ENCODE measurements at places on chromosomes 13 and 19.

GRCh38 chr19:11699931-11700794 lies 38.6 kb downstream of the ZNF823 start:
- DNase-seq: peak; percentile 36

DNA sequence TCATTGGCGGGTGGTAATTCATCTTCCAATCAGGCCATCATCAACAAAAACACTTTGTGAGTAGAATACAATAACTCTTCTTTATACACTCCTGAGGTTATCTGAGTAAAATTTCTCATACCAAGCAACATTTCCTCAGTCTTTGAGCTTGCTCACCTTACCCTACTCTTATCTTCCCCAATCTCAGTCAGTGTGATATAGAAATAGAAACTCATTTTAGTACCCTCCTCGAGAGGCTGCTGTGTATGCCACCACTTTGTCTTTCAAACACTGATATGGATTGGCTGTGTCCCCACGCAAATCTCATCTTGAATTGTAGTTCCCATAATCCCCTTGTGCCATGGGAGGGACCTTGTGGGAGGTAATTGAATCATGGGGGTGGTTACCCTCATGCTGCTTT lies 209.7 kb downstream of the RBM26 start:
- no peak for DNase-seq

DNA sequence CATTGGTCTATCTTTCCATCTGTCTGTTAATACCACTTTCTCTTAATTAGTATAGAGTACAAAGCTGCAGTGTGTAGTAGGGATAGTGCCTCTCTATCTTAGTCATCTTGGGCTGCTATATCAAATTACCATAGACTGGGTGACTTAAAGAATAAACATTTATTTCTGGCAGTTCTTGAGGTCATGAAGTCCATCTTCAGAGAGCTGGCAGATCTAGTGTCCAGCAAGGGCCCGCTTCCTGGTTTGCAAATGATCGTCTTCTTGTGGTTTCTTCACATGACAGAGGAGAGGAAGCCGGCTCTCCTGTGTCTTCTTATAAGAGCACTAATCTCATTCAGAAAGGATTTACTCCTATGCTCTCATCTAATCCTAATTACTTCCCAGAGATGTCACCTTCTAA lies 6.1 kb downstream of the ZNF700 start:
- DNase-seq: no peak

DNA sequence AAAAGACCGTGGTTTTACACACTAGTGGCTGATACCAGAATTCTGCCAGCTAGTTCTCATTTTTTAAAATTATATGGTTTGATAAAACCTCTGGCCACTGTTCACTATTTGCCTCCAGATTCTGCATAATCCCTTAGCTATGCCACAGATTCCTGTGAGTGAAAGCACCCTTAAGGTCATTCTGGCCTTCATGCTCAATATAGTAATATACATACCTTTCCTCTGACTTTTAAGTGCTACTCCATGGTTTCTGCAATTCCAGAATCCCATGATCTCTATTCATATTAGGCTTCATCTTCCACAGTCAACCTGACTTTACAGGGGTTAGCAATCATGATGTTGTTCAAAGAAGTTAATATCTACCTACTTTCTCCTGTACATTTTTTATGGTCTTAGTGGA lies 274.1 kb upstream of the EDNRB start:
- DNase-seq: peak; percentile 28

GRCh38 chr13:90708128-90708527 lies 639.4 kb upstream of the MIR17HG start:
- no peak for DNase-seq

GRCh38 chr19:13717194-13717643 lies 47.1 kb upstream of the MRI1 start:
- no peak for DNase-seq

- DNase-seq: no peak
Observed at GRCh38 chr19:39355253-39355652, 13.0 kb downstream of the SAMD4B start.

DNA sequence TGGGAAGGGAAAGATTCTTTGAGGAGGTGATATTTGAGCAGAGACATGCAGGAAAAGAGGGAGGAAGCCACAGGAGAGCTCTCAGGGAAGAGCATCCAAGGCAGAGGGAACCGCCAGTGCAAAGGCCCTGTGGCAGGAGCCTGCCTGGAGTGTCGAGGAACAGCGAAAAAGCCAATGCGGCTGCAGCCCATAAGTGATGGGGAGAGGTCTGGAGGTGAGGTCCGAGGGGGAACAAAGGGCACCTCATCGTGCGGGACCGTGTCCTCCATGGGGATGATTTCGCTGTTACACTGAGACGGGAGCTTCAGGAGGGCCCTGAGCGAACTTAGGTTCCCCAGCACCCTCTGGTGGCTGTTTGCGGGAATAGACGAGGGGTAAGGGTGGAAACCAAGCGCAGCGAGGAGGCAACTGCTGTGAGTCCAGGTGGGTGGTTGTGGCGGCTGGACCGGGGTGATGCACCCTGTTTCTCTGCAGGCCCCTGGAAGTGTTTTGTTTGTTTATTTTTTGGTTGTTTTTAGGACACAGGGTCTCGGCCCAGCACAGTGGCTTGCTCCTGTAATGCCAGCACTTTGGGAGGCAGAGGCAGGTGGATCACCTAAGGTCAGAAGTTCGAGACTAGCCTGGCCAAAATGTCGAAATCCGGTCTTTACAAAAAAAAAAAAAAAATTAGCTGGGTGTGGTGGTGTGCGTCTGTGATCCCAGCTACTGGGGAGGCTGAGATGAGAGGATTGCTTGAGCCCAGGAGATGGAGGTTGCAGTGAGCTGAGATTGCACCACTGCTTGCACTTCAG lies 5.9 kb upstream of the EHD2 start:
- peak; percentile 75 for DNase-seq

DNA sequence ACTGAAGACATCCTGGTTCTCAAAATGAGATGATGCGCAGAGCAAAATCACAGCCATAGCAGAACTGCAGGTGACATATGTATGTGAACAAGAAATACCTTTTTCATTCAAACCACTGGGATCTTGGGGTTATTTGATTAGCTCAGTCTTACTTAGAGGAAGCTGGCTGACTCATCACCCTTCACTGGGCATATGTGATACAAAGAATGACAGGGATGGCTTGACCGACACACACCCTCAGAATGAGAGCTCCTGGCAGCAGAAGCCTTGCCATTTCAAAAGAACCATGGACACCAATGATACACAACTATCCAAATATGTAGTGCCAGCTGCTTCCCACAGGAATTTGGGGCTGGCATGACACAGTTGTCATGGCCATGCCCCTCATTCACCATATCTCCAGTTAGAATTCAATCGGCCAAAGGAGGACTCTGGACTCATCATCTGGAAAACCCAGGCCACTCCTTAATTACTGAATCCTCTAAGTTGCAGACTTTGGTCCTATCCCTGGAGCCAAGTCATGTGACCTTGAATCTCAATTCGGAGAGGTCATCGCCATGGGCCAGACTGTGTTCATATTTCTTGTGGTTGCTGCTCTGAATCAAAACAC lies 115.8 kb downstream of the KATNAL1 start:
- peak; percentile 19 for DNase-seq

DNA sequence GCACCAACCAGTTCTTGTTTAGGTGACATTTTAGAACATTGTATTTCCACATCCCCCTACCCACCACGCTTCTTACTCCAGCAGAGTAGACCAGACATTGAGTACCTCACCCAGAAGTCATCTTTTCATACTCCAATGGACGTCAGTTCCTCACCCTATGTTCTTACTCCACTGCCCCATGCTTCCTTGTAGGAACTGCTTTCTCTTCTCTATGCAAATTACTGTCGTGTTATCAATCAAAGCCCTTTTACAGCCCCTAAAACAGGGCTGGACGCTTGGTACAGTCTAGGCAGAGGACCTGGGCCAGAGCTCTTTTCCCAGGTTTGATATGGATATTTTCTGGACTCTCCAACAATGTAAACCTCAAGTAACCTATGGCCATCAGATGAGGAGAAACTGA lies 58.2 kb downstream of the USP12 start:
- no peak for DNase-seq

DNA sequence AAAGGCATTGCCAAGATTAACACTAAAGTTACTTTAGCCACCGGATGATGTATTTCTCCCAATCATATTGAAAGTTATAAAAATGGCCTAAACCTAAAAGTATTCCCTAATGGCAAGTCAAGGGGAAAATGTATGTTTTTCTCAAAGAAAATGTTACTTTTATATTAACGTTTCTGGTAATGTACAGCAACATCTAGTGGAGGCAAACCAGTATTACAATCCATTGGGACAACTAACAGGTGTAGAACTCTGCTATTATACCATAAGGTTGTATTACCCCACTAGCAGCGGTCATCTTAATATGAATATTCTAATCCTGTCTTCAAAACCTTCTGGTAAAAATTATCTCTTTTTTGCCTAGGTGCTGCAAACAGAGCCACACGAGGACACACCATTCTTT lies 69.2 kb downstream of the ZNF100 start:
- DNase-seq: no peak

DNA sequence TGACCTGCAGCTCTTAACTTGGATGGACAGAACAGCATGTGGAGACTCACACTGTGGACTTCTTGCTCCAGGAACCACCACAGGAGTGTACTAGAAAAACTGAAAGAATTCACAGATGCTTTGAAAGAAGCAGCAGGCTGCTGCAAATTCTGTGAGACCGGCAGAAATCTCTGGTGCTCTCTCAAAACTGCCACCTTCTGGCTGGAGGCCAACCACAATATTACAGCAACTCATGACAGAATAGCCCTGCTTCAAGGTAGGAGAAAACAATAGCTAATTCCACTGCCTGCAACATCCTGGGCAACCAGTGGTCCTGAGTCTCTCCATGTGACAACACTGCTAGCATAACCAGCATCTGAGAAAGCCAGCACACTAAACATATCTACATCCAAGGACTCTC lies 26.9 kb downstream of the CDK8 start:
- DNase-seq: peak; percentile 5

DNA sequence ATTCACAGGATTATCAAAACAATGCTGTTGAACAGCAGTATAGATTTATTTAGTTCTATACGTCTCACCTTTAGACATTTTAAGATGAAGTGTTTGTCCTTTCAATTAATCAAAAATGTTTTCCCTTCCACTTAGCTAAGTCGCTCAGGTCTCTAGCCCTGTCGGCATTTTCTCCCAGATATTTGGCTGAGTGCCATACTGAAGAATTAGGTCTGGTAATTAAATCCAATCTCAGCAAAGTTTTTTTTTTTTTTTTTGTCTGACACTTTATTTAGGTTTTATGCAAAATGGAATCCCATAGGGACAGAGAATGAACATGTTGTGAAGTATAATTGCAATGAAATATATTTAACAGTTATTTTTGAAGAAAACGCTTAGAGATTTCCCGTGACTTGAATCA lies 44.1 kb downstream of the RFC3 start:
- DNase-seq: no peak

DNA sequence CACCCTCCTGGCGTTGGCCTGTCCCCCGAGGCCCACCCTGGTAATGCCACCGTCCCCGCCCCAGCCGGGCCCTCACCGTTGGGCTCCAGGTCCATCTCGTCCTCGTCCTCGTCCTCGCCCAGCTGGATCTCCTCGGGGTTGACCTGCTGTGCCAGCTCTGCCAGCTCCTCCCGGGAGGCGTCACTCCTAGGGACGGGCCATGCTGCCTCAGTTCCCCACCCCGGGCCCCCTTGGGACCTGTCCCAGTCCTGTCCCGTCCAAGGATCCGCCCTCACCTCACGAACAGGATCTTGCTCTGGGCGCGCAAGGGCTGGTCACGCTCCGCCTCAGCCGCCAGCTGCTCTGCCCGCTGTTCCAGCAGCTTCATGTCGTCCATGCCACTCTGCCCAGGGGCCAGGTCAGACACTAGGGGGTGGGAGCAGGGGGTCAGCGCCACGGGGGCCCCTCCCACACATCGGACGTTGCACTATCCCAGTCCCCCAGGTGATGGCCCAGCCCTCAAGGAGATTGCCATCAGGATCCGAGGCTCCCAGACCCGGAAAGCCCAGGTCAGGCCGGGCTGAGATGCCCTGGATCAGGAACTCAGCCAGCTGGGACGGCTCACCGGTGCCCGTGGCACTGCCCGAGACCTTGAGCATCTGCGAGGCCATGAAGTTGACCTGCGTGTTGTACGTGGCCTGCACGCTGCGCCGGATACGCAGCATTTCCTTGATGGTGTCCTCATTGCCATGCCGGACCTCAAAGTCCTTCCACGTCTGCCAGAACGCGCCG lies 9.5 kb downstream of the XAB2 start:
- no peak for DNase-seq

GRCh38 chr13:30340331-30341250 lies 33.2 kb upstream of the KATNAL1 start:
- DNase-seq: peak; percentile 91

GRCh38 chr19:19581391-19581790 lies 37.1 kb downstream of the PBX4 start:
- no peak for DNase-seq

DNA sequence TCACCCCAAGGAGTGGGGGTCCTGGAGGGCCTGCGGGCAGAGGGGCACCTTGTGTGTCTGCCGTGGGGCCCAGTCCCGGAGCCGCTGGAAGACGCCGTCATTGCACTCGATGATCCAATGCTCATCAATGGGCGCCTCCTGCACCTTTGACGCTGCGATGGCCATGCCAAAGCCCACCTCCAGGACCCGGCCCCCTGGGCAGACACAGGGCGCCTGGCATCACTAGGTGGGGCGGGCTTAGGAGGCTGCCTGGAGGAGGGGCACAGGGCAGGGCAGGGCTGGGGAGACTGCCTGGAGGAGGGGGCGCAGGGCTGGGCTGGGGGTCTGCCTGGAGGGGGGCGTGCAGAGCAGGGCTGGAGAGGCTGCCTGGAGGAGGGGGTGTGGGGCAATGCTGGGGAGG lies 1.6 kb downstream of the GAMT start:
- DNase-seq: no peak

DNA sequence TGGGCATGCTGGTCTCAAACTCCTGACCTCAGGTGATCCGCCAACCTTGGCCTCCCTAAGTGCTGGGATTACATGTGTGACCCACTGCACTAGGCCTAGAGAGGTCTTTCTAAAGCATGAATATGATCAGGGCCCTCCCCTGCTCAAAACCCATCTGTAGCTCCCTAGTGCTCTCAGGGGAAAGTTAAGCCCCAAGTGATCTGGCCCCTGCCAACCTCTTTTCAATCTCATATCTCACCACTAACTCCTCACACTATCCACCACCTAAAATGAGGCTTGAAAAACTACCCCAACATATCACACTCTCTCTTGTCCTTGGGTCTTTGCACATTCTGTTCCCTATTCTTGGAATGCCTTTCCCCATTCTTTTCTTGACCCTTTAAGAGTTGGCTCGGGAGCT lies 2.0 kb upstream of the DMWD start:
- DNase-seq: no peak

- DNase-seq: no peak
Observed at GRCh38 chr13:111393221-111393790, 72.9 kb downstream of the TEX29 start.

GRCh38 chr19:51000981-51001380 lies 423 bp downstream of the KLK8 start:
- no peak for DNase-seq

GRCh38 chr13:94520001-94520400 lies 40.5 kb upstream of the DCT start:
- DNase-seq: no peak

GRCh38 chr13:81381560-81381959 lies 1040.6 kb upstream of the SPRY2 start:
- DNase-seq: no peak

Measured in fibroblast of skin of scalp (primary cell).